ENCODE measurements at places on chromosomes 2 and 18. TPM values are rescaled to one million over a fixed set of nuclear protein-coding genes. Genes with fewer than 3 reads are reported as not detected.

- no peak for DNase-seq
Measured at GRCh38 chr18:78192054-78192453, 787.6 kb upstream of the SALL3 start.

DNA sequence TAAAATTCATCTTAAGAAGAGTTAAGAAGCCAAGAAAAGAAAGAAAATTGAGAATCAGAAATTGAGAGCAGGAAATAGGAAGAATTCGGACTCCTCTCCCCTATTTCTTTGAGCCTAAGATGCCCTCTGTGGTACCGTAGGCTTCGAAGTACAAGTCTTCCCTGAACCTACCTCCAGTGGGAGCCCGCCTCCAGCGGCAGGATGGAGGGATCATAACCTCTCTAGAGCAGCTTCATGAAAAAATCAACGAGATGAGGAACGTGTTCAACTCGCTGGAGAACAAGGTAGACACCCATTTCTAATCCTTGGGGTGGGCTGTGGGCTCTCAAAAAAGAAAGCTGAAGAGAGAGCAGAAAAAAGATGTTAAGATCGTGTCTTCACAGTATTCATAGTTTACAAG lies 36.3 kb downstream of the ARHGEF33 start:
- no peak for DNase-seq

ZAP70 gene
- 1.2 TPM for total RNA-seq

- DNase-seq: no peak
Measured at GRCh38 chr2:210873631-210874030, 317.2 kb downstream of the CPS1 start.

UPP2 gene
- not detected for total RNA-seq

CNGA3 gene
- not detected for total RNA-seq

DNA sequence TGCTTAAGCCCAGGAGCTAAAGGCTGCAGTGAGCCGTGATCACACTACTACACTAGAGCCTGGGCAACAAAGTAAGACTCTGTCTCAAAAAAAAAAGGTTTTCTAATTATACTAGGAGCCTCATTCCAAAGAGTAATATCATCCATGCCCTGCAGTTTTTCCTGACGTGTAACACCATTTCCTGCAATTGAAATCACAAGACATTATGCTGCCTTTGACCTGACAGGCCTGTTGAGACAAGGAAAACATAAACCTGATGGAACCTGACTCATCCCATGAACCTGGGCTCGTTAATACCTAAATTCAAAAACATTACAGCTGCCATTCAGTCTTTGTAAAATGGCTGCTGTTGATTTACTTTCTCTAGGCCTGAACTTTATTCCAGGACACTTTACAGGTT lies 58.7 kb upstream of the PEX13 start:
- no peak for DNase-seq

- no peak for DNase-seq
Measured at GRCh38 chr2:136131961-136132824, 14.2 kb upstream of the CXCR4 start.

DNA sequence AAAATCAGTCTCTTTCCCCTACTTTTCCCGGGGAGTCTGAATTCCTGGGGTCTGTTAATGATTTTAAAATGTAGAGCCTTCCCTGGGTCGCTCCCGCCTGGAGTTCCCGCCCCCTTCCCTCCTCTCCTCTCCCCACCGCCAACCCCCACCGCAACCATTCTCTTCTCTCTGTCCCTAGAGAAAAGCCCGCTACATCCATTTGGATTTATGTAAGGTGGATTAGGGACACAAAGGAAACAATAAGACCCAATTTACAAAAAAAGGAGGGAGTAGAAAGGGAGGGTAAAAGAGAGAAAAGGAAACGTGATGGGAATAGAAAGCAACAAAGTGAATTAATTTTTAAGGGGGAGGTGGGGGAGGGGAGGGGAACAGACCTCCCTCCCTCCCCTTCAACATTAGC lies 2.2 kb downstream of the EPHA4 start:
- no peak for DNase-seq

LIPG gene
- 19.1 TPM for total RNA-seq

- no peak for DNase-seq
Measured at GRCh38 chr2:205166745-205167144, 515.6 kb upstream of the NRP2 start.

Data from psoas muscle (tissue), 8 donors.